ENCODE measurements at places on chromosomes 11 and 22.

DNA sequence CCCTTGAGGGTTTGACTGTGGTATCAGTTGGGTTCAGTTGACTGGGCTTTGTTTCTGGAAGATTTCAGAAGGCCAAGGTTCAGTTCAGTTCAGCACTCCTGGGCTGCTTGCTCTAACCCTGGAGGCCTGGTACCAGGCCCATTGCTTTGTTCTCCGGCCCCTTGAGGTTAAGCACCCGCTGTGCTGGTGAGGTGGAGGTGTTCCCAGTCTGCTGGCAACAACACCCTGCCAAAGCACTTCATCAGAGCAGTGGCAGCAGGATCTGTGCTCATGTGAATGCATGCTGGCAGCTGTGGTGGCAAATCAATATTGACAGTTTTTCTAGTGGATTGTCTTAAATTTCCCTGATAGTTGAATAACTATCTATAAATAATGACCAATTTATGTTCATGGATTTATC, 3.8 kb upstream of the SCGB1D1 start:
- DNase-seq = no peak

- no peak for DNase-seq
Observed at GRCh38 chr11:13103962-13104554, 94.9 kb downstream of the RASSF10 start.

- no peak for DNase-seq
Observed at GRCh38 chr11:47258317-47258902, 614 bp downstream of the NR1H3 start.

DNA sequence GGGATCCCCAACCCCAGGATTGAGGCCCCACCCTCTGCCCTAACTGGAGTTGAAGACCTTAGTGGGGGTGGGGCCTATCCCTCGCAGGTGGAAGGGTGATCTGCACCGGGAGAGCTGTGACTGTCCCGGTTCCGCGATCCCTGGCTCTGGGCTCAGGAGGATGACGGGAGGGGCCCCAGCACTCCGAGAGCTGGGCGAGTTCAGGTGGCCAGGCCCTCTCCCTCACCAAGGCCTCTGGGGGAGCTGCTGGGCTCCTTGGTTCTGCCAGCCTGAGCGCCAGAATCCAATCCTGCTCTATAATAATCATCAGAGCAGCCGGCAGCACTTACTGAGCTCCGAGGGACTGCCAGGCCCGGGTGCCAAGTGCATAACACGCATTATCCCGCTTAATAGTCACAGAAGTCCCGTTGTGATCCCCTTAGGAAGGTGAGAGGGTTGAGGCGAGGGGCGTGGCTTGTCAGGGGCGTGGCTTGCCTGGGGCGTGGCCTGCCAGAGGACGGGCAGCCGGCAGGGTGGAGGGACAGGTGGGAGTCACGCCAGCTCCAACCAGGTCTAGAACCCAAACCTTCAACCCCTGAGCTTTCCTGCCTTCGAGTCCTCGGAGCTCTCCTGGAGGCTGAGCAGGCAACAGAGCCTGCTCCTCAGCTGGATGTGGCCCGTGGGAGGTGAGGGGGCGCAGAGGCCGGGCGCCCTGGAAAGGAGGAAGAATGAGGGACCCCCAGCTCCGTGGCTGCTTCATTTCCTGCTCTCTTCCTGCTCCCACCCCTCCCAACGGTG, 7.3 kb upstream of the SYT7 start:
- DNase-seq = peak; percentile 96
